ENCODE measurements at places on chromosomes 16 and 17.
A peak's percentile ranks its signal among the peaks of the same experiment; 100 is the strongest.

DNA sequence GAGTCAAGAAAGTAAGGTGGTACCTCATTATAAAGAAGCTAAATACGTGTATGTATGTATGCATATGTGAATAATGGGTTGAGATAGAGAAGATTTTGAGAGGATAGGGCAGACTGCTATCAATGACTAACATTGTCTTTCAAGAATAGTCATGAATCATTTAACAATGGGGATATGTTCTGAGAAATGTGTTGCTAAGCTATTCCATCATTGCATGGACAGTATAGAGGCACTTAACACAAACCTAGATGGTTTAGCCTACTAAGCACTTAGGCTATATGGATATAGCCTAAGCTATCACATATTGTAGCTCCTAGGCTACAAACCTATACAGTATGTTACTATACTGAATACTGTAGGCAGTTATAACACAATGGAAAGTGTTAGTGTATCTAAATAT, 45.2 kb downstream of the TBC1D26 start:
- DNase-seq = no peak

DNA sequence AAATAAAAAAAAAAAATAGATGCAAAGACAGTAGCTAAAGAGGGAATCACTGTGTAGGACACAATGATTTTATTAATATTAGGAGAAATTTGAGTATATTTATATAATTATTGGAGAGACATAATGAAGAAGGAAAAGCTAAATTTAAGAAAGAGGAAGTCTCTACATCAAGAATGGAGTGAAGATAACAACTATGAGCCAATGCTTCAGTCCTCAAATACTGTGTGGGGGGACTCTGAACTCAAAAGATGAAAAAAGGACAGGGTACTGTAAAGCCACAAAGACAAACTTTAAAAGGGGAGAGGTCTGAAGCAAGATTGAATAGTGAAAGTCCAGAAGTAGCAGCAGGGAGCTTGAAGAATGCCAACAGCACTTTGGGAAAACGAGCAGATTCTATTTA, 44.7 kb downstream of the SKAP1 start:
- DNase-seq = no peak

DNA sequence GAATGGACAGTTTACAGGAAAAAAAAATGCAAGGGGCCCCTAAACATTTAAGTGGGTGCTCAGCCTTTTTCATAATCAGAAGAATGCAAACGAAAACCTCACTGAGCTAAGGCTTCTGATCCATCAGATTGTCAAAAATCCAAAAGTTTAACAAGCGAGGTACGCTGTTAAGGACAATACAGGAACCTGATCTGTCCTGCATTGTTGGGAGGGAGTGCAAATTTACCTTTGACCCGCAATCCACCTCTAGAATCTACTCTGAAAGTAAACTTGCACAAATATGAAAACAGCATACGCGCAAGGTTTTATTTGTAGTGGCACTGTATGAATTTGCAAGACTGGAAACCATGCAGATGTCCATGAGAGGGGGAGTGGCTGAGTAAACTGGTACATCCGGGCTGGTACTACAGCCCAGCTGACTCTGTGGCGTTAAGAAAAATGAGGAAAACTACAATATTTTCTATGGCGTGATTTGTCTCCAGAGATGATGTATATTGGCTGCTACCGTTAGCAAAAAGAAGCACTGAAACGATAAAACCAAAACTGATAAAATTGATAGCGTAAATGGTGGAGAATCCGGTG, 28.8 kb upstream of the ST6GALNAC1 start:
- no peak for DNase-seq

GRCh38 chr16:4454623-4455022, 19.8 kb downstream of the NMRAL1 start:
- DNase-seq = no peak

DNA sequence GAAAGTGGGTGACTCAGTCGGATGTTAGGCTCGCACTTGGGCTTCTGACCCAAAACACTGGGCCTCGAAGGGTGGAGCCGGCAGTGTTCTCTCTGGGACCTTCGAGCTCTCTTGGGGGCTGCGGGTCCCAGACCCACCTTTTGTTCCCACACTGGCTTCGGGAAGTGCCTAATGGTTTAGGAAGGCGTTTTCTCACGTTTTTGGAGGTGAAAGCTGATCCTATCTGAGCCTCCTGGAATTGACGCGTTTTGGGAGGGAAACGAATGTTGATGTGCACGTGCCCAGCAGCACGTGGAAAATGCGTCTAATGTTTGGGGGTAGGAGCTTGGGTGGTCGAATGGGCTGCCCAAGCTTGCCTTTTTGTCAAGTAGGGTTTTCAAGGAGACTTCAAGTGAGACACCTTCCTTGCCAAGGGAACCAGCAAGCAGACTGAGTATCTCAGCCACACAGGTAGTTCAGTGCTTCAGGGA, 666 bp downstream of the HGS start:
- DNase-seq = no peak

GRCh38 chr17:77206158-77206956, 65.6 kb downstream of the SEC14L1 start:
- peak; percentile 44 for DNase-seq

DNA sequence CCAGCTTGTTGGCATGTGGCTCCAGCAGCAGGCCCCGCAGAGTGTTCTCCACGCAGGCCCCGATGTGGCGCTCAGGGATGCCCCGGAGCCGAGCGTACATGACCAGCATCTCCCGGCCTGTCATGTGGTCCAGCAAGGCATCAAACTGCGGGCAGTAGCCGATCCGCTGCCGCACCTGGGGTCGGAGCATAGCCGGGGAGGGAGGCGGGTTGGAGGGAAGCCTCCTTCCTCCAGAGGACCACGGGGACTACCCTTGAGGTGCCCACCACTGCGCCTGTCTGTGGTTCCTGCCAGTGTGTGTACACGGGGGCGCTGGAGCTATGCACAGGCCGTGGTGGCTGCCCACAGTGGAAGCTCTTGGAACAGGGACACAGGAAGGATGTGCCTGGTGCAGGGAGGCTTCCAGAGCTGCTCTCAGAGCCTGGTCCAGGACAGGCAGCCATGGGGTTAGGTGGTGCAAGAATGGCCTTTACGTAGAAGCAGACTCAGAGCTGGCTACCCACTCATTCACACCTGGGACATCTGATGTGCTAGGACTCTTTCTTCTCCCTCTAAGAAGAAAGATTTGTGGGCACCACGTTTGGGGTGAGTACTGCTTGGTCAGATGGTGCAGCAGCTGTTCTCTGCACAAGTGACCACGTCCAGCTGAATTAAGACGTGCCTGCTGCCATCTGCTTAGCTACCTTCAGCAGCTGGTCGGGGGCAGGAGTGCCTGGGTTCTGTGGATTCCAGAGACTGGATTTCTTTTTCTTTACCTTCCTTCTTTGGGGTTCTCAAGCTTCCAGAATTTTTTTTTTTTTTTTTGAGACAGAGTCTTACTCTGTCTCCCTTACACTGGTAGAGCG, 11.3 kb upstream of the RNPS1 start:
- no peak for DNase-seq

DNA sequence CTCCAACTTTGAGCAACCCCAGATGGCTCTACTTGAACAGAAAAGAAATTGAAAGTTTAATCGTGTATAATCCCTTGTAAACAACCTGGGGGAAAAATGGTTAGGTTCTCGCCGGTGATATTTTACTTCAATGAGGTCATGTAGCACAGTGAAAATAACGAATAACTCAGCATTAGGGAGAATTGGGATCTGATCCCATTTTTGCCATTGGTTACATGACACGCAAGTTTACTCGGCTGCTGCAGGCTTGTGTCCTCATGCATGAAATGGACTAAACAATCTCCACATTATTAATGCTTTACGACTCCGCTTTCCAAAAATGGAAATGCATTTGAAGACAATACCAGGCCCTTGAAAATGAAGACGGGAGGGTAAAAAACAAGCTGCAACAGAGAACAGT, 45.5 kb upstream of the LRRC37A3 start:
- DNase-seq = peak; percentile 16

DNA sequence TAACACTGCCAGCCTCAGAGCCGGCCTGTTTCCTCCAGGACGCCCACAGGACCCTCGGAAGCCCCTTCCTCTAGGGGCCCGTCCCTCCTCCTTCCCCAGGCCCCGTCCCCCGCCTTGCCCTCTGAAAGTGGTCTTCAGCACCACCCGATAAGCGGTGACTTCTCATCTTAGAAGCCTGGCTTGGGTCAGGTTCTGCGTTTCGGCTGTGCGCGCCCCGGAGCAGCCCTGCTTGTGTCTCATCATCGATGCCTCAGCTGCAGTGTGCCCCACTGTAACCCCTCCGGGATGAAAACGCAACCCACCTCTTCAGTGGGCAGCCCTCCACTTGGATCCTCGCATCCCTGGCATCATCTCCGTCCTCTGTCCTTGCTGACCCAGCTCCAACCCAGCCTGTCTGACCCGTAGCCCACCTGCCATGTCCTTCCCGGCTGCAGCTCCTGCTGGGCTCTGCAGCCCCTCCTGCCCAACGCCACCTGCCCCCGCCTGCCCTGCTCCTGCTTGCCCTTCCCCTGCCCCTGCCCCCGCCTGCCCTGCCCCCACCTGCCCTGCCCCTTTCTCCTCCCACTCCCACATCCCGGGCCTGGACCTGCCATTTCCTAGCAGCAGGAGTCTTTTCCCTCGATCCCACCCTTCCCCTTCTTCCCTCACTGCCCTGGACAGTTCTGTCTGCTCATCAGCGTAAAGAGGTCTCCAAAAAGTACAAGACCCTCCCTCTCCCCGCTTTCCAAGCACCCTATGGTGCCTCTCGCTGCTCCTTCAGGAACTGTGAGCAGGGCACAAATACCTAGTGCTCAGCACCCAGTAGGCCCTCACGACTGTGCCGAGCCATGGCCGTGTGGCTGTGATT, 112.5 kb upstream of the CHMP6 start:
- no peak for DNase-seq

DNA sequence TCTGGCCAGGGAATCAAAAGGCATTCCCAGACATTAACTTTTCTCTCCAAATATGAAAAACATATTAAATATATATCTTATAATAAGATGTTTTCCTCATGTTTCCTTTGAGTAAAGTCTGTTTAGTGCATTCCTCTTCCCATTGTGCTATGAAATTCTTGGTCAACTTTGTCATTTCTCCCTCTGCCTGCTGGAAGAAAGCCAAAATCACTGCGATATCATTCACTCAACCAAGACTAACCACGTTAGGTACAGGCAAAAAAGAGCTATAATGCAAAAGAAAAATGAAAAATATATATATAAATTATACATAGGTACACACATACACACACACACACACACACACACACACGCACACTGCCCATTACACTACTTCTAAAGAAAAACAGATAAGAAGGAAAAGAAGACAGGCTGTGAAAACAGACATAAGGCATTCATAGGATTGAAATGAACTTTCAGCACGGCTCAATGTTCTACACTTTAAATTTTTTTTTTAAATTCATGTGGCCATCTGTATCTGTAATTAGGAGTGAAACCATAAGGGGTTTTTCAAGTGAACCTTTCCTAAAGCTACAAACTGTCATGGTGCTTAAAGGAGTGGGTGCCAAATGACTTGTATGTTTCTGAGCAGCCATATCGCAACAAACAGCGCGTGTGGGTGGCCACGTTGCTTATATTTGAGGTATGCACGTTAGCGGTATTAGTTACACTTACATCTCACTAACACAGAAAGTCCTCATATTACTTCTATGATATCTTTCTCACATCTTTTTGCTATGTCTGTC, 71.6 kb upstream of the PSMD7 start:
- DNase-seq = peak; percentile 38

DNA sequence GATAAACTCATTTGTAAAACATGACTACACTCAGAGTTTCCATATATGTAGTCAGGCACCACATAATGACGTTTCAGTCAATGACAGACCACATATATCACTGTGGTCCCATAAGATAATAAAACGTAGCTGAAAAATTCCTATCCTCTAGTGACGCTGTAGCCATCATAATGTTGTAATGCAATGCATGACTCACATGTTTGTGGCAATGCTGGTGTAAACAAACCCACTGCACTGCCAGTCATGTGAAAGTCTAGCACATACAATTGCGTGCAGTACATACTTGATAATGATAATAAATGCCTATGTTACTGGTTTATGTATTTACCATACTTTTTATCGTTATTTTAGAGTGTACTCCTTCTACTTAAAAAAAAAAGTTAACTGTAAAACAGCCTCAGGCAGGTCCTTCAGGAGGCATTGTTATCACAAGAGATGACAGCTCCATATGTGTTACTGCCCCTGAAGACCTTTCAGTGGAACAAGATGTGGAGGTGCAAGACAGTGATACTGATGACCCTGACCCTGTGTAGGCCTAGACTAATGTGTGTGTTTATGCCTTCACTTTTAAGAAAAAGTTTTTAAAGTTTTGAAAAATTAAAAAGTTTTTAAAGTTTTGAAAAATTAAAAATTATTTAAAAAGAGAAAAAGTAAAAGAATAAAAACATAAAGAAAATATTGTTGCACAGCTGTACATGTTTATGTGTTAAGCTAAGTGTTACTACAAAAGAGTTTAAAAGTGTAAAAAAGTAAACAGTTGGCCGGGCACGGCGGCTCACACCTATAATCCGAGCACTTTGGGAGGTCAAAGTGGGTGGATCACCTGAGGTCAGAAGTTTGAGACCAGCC, 9.0 kb downstream of the STAT5B start:
- DNase-seq = peak; percentile 97

DNA sequence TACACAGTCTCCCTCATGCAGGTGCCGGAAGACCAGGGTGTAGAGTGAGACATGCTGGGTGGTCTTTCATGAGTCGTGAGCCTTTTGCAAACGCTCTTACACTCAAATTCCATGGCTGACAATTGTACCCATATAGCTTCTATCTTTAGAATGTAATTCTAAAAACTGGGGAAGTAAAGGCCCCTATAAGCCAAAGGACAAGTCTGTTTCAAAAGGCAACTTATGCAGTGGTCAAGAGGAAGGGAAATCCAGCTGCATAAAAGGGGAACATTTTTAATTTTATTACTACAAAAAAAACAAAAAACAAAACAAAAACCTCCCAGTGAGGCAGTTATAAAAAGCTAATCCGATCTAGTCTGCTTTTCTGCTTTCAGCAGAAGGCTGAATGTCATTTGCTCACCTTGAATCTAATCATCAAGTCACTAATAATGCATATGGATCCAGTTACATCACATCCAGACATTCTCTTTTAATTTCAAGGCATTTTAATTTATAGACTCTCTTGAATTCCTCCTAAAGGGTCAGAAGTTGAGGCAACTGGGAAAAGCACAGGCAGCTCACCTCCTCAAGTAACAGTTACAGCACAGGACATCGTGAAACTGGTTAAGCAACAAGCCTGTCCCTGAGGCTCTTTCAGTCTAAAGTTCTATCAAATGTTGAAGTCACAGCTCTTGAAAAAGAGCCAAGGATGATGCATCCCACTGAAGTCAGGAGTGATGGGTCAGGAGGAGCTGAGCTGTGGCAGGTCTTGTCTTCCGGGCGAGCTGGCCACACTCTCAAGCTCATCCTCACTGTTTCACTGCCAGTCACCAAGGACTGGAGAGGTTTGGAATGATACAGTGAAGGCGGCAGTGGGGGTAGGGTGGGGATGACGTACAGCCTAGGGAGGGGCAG, 99.7 kb downstream of the VPS53 start:
- DNase-seq = peak; percentile 88

DNA sequence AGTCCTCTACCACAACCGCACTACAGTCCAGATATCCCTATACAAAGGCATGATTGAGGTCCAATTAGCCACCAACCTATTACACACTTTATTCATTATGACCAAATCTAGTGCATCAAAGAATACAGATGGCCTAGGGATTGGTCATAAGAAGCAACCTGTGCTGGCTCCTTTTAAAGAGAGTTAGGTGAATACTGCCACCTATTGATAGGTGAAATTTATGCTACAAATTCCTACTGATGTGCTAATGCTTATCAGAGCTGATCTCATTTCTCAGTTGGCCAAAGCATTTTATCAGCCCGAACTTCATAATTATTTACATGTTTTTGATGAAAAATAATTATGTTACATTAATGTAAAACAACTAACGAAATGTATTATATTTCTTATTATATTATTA, 166.3 kb downstream of the ANKFN1 start:
- DNase-seq = peak; percentile 70

GRCh38 chr16:88144028-88144511, 192.8 kb downstream of the BANP start:
- no peak for DNase-seq
